Central memory CD4-positive, alpha-beta T cell (primary cell): ENCODE measurements at places on chromosomes 2 and 18.

GRCh38 chr2:174965992-174966744, 39.0 kb downstream of the CHN1 start:
- no peak for DNase-seq

GRCh38 chr2:88832311-88832991, 141.0 kb downstream of the RPIA start:
- no peak for DNase-seq

DNA sequence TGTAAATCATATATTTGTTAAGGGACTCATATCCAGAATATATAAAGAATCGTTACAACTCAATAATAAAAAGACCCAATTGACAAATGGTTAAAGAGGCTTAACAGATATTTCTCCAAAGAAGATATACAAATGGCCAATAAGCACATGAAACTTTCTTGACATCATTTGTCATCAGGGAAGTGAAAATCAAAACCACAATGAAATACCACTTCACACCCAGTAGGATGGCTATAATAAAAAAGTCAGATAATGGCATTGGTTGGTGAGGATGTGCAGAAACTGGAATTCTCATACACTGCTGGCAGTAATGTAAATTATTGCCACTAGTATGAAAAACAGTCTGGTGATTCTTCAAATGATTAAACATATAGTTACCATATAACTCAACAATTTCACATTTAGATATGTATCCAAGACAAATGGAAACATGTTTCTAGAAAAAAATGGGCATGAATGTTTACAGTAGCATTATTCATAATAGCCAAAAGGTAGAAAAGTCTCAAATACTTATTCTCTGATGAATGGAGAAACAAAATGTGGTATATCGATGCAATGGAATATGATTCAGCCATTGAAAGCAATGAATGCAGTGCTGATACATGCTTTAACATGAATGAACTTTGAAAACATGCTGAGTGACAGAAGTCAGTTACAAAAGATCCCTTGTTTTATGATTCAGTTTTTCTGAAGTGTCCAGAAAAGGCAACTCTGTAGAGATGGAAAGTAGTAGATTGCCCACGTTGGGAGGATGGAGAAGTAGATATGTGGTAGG, 304.6 kb upstream of the ZEB2 start:
- DNase-seq, result no peak

DNA sequence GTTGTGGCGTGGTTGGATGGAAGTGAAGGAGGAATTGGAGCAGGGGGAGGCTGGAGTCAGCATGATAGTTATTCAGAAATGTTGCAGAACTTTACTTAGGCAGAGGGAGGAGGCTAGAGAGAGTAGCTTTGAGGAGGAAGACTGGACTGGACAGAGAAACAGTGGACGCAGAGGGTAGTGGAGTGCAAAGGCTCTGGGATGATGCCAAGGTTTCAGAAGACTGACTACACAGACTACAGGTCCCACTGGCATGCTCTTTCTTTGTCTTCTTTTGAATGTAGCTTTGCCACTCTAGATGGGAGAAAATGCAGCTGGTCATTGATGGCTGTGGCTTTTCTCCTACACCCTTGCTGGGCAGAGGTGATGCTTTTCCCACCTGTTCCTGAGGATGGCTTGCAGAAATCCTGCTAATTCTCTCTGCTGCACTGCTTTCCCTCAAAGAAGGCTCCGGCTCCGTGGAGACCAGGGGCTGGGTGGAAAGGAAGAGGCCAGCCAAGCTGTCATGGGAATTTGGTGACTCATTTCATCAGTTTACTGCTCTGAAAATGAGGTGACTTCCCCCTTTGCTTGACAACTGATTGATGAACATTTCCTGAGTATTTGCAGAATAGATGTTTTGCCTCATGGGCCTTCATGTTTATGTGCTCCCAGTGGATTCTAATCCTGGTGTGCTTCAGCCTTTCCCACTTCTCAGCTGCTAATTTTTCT, 42.4 kb downstream of the MEIS1 start:
- DNase-seq, result no peak

GRCh38 chr18:63326011-63326410, 6.4 kb upstream of the BCL2 start:
- DNase-seq, result no peak

- no peak for DNase-seq
Measured at GRCh38 chr18:77369644-77370043, 120.0 kb downstream of the GALR1 start.

GRCh38 chr2:240851078-240851991, 17.3 kb upstream of the AGXT start:
- peak; percentile 67 for DNase-seq

- no peak for DNase-seq
Measured at GRCh38 chr2:189013671-189014448, 39.7 kb downstream of the COL3A1 start.

- no peak for DNase-seq
Measured at GRCh38 chr18:26771524-26771923, 94.0 kb downstream of the AQP4 start.

DNA sequence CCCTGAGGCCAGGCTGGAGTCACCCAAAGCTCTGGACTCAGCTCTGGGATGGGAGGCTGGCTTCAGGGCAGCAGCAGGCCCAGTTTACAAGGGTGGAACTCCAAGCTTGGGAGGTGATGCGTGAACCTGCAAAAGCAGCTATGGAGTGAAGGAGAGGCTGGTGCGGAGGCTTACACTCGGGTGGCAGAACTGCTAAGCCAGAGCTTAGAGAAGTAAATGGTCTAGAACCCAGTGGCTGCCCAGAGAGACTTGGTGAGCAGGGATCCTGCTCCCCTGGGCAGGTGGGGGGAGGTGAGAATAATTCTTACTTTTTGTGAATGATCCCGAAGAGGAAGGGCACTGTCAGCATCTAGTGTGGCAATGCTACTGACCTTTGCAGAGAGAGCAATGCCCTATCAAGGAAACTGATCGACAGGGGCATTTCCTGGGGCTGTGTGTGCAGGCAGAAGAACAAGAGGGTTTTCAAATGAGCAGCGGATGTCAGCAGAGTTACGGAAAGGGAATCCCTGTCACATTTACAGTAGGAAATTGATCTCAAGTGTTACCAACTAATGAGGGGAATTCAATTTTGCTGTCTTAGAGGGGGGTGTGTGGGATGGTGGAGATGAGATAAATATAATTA, 80.4 kb downstream of the TGFA start:
- DNase-seq, result peak; percentile 5

- no peak for DNase-seq
Measured at GRCh38 chr2:157899125-157899839, 23.2 kb upstream of the ACVR1 start.

DNA sequence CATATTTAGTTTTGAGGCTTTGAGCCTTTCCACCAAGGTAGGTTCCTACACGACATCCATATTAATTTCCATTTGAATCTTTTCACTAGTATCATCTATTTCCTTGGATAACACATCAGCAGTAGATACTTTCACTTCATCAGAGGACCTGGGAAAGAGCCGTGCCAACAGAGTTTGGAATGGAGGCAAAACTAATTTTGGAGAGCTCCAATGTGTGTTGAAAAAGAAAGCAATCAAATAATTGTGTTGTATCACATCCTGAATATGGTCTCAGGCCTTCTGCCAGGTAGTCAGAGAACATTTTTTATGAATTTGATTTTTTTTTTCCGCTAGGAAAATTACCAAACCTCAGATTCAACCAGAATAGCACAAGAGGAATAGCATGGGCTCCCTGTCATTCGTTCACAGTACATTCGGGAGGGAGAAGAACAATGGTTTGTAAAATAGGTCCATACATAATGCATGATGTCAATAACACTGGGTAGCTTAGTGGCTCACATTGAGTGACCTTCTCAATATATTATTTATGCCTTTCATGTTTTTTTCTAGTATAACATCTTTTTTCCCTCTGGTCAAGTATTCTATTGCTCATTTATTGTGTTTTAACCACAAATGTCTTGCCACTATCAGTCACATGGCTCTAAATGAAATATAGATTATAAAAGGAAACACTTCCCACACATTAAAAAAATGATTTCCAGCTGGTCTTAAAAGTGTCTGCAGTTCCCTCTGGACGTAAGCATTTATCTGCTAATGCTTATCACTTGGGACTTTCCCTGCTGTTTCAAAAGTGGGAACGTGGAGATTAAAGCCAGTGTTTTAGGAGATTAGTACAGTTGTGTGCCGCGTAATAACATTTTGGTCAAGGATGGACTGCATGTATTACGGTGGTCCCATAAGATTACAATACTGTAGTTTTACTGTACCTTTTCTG, 68.6 kb upstream of the RAPH1 start:
- DNase-seq, result no peak

- DNase-seq, result no peak
Measured at GRCh38 chr18:68282232-68282631, 432.7 kb downstream of the TMX3 start.

- no peak for DNase-seq
Measured at GRCh38 chr2:76307495-76307894, 596.8 kb upstream of the GCFC2 start.

- no peak for DNase-seq
Measured at GRCh38 chr2:138335036-138335435, 166.5 kb upstream of the SPOPL start.

- no peak for DNase-seq
Measured at GRCh38 chr2:115389898-115390565, 947.6 kb downstream of the DPP10 start.

GRCh38 chr18:13514558-13514957, 211.8 kb downstream of the FAM210A start:
- no peak for DNase-seq

- no peak for DNase-seq
Measured at GRCh38 chr2:129802290-129802689, 177.2 kb upstream of the RAB6C start.

DNA sequence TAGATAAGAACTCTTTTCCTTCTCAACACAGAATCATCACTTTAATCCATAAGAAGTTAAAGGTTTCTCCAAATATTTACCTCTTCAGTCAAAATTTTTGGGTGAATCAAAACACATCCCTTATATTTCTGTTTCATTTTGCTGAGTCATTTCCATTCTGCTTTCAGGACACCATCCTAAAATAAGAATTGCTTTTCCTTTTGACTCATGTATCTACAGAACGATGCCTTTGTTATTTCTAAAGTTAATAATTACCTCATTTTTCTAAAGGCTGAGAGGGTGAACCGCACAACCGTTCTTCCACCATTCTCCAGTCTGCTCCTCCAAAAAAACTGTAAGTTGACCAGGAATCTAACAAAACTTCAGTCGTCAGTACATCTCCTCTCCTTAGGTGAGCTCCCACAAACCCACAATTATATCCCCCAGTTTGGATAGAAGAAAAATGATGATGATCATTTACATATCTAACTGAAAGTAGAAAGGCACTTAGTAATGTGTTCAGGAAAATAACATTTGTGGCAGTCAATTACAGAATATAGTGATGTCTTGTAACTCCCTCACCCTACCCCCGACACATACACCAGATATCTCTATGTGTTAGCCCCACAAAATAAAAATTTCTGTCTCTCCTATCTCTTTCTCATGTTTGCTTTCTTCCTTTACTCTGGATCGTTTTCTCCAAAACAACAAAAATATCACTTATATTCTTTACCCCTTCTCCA, 162.5 kb downstream of the RAD51AP2 start:
- DNase-seq, result no peak

DNA sequence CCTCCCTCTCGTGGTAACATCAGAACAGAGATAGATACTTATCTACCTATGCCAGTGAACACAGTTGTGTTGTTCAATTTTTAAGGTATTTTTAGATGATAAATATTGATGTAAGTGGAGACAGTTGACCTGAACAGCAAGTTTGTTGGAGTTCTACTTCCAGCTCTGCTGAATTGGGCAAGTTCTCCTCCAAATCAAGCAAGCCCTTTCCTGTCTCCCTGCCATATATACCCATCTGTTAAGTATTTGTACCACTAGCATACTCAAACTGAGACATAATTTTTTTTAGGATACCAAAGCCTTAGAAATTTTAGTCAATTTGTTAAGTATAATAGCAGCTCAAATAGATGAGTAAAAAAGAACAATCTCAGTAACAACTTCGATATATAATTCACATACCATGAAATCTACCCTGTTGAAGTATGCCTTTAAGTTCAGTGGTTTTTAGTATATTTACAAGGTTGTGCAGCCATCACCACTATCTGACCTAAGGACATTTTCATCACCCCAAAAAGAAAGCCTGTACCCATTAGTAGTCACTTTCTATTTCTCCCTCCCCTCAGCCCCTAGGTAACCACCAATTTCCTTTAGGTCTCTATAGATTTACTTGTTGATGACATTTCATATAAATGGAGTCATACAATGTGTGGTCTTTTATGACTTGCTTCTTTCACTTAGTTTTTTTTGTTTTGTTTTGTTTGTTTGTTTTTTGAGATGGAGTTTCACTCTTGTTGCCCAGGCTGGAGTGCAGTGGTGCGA, 61.8 kb downstream of the COX7A2L start:
- DNase-seq, result no peak

- DNase-seq, result no peak
Measured at GRCh38 chr2:209878701-209879100, 107.1 kb downstream of the UNC80 start.

DNA sequence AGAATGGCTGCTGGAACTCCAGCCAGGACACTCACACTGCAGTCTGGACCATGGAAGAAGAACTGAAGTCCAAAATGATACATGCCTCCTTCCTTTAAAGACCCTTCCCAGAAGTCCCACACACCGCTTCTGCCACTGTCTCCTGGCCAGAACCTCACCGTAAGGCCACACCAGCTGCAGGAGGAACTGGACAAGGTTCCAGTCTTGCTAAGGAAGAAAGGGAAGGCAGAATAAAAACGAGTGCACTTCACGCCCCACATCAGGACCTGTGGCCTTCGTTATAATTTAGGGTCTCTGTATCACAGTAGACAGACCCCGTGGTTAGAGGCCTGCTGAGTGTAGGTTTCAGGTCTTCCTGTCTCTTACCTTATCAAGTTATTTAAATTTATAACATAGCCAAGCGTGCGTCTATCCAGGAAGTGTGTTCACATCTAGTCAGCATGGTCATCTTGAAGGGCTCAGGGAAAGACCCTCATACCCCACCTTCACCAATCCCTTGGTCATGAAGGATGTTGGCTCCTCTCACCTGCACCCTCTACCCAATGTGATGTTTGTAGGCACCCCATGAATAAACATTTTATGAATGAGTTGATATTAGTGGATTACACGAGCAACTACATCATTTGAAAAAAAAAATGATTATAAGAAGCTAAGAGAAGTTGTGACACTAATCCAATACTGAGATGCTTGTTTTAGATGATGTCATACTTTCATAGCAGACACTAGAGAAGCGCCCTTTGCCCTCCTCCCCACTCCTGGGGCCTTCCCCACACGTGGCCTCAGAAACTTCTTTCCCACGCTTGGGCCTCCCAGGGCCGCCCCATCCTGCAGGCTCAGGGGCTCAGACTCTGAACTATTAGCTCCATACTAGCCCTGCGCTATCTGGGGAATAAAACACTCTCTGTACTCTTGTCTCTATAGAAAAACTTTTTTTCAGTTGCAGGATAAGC, 157.6 kb downstream of the FAM210A start:
- no peak for DNase-seq
